Substantia nigra (tissue), 51 donors: ENCODE measurements at places on chromosomes 4 and X.

DNA sequence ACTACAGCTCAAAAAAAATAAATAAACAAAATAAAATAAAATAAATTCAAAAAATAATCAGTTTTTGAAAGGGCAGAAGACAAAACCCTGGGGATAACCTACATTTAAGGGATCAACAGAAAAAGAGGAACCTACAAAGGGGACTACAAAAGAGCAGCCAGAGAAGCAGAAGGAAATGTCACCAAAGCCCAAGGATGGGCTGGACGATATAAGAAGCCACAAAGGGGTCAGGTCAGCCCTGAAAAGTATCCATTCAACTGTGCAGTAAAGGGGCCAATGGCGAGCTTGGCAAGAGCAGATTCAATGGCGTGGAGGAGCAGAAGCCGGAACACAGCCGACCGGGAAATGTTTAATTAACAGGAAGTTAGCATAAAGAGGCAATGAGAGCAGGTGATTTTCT is 16.9 kb downstream of the ACOT9 start:
- DNase-seq: no peak

- DNase-seq: no peak
Measured at GRCh38 chr4:113114884-113115283, 65.4 kb downstream of the ANK2 start.

- DNase-seq: no peak
Measured at GRCh38 chr4:10584042-10584441, 100.5 kb downstream of the CLNK start.

DNA sequence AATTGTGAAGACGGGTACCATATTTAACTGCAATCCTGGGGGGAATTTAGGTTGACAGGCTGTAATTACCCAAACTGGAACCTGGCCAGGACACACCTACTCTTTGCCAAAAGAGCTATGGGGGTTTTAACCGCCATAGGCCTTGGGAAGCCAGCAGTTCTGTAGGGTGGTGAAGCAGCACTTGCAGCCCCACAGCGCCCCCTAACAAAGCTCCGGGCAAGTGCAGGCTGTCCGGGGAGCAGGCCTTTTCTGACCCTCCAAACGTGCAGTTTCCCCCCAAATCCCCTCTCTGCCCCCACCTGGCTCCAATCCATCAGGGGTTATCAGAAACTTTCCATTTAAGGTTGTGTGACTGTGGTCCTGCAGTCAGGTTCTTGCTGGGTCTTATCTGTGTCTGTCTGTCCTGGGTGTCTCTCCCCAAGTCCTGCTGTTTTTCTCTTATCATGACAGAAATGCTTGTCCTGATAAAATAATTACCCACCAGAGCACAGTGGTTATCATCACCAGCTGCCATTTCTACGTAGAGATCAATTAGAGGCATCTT is 350.9 kb downstream of the MID1IP1 start:
- peak; percentile 26 for DNase-seq

DNA sequence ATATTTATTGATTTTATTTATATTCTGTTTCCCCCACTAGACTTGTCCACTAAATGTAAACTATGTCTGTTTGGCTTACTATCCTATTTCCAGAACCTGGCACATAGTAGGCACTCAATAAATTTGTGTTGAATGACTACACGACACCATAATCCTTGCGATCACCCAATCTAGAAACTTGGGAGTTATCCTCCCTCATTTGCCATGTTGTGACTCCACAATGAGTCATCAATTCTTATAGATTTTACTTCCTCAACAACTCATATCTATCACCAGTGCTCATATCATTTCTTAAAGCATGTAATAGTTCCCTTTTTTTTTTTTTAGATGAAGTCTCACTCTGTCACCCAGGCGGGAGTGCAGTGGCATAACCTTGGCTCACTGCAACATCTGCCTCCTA is 39.9 kb upstream of the VAMP7 start:
- DNase-seq: no peak

- DNase-seq: no peak
Measured at GRCh38 chr4:186058253-186058979, 10.5 kb upstream of the TLR3 start.

- DNase-seq: no peak
Measured at GRCh38 chr4:136650541-136651277, 881.6 kb downstream of the PCDH18 start.

DNA sequence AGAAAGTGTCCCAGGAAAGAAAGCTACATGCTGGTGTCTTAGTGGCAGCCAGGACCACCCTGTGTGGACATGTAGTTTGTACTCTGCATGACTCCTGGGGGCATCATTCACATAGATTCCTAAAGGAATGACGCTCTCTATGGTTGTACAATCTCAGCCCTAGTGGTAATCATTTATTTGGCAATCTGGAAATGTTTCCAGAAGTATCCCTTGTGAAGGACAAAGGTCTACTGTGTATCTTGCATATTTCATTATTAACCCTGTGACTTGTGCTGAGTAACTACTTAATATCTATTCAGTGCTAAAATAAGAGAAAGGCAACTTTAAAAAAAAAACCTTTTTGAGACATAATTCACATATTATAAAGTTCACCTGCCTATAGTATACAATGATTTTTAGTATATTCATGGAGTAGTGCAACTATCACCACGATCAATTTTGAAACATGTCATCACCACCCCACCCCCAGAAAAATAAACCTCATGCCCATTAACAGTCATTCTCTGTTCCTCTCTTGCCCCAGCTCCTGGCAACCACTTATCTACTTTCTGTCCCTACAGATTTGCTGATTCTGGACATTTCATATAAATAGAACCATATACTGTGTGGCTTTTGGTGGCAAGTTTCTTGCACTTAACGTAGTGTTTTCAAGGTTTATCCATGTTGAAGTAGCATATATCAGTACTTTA is 51.7 kb downstream of the SHROOM3 start:
- no peak for DNase-seq

- DNase-seq: no peak
Measured at GRCh38 chr4:35653451-35653850, 590.9 kb downstream of the ARAP2 start.
